ENCODE measurements at places on chromosomes 13 and 19.

DNA sequence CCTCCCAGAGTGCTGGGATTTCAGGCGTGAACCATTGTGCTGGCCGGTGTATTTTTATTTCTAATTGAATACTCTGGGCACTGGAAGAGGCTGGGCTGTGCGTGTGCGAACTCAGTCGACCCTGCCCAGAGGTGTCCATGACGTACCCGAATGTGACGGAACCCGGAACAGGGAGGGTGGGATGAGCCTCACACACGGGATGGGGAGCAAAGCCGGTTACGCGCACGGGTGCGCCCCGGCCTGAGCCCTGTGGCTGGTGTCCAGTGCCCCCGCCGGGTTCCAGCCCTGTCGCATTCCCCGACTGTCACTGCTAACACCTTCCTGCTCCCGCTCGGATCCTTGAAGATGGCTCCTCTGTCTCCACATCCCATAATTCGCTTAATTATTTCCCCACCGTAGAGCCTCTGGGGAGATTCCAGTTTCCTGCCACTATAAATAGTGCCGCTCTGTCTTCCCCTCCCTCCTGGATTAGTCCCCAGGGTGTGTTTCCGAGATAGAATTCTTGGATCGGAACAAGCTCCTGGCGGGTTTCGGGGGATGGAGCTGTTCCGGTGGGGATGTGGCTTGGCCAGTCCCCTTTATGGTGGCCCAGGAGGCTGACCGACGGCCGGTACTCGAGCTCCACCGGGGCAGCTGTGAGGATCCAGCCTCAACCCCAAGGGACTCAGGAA lies 22.0 kb downstream of the SBNO2 start:
- no peak for DNase-seq

- peak; percentile 49 for DNase-seq
Measured at GRCh38 chr19:3108775-3109174, 14.6 kb downstream of the GNA11 start.

- DNase-seq, result no peak
Measured at GRCh38 chr19:3186160-3186688, 494 bp downstream of the NCLN start.

DNA sequence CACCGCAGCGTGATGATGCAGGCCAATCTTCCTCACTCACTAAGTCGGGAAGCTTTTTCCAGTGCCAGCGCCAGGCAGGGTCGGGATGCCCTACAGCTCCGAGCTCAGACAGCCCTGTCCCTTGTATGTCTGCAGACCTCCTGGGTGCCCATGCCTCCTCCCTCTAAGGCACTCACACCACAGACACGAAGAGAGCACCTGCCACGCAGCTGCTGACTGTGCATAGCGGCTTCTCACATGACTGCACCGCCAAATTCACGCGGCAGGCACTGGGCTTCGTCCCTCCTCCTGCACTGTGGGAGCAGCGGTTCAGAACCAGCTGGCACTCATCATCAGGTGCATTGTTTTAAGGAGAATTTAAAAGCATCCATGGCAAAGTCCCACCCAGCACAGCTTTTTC lies 88.1 kb downstream of the SLC7A1 start:
- DNase-seq, result no peak

DNA sequence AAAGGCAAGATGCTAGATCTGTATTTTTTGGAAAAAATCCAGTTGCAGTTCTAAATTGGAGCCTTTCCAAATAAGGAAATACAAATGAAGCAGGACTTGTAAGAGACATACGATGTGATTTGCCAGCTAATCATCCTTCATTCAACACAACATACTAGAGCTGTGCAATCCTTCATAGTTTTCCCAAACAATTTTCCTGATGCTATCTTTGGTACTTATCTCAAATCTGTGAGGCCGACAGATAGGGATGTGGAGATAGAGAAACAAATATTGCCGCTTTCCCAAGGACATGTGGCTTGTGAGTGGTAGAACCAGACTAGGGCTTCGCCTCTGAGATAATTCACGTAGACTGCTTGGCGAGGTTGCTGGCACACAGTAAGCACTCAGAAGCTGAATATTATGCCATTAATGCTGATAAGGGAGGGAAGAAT lies 176.6 kb downstream of the LMO7 start:
- no peak for DNase-seq
